ENCODE measurements at places on chromosomes 4 and X.

DNA sequence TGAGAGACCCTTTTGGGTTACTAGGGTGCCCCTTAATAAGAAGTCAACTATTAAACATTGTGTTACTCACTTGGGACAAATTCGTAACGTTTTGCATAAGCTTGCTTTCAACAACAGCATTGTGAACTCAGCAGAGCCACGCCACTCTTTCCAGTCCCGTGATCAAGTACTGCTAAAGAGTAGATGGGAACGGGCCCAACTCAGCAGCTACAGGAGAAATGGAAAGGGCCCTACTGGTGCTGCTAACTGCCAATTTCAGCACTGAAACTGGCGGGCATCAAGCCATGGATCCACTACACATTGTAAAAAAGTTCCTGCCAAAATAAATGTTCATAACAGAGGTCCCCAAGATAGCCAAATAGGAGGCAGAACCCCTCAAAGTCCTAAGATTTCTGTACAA is 19.0 kb upstream of the DHX15 start:
- no peak for DNase-seq

- DNase-seq = no peak
Observed at GRCh38 chr4:85823295-85823694, 348.3 kb downstream of the ARHGAP24 start.

DNA sequence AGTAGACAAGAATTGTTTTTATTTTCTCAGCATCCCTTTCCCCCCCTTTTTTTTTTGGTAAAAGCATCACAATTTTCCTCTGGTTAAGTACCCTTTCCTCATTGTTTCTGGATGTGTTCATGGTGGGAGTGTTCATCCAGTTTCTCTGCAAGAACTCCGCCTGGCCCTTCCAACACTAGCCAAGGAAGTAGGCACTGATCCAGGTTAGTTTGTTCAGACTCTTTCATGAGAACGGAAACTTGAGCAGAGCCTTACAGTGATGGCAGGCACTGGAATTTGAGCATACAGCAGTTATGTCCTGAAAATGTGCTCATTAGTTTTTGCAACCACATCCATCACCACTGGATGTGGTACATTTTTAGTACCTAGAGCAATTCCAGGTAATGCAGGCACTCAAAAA is 336.1 kb upstream of the BOD1L1 start:
- DNase-seq = no peak

- DNase-seq = no peak
Observed at GRCh38 chr4:33226133-33226532, 2506.0 kb downstream of the PCDH7 start.
